ENCODE measurements at places on chromosomes 4 and X. TPM values are rescaled to one million over a fixed set of nuclear protein-coding genes. Genes with fewer than 3 reads are reported as not detected.

The FREM3 gene
- not detected for total RNA-seq

The FAM184B gene
- 0.16 TPM for total RNA-seq

The DNAAF6 gene
- not detected for total RNA-seq

DNA sequence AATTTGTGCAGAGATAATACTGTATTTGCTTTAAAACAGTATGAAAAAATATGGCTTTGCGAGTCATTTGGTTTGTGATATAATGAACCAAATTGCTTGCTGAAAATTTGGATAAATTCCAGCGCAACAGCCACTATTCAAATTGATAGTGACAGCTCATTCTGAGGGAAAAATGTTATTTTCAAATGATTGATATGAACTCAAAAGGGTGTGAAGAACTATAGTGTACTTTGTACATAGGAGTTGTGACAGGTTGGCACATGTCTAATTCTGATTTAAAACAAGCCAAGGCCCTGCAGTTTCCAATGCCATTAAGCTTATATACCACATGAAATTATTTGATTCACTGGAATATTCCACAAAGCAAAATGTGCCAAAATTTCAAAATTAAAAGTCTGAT is 1628.9 kb upstream of the AGA start:
- no peak for ATAC-seq

GRCh38 chrX:74160816-74161215 is 143.2 kb upstream of the ZCCHC13 start:
- no peak for ATAC-seq

Measured in esophagus mucosa (tissue), 1 donor.